ENCODE measurements at places on chromosomes 1 and 21.
A peak's percentile ranks its signal among the peaks of the same experiment; 100 is the strongest.

DNA sequence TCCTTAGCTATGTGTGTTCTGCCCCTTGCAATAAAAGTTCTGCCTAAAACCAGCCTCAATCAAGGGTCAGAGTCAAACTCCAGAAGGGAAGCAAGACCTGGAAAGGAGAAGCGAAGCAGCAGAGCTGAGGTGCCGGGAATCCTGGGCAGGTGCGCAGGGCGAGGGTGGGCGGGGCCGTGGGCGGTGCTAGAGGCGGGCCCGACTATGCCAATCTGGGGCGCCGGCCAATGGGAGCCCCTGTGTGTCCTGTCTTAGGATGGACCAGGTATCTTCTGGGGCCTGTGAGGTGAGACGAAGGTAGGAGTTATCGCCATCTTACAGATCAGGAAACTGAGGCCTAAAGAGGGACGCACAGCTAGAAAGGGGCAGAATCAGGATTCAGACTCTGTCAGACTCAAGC lies 120.3 kb downstream of the PTPRU start:
- DNase-seq = no peak

- DNase-seq = no peak
These were observed 58.8 kb downstream of the TOR1AIP2 start for GRCh38 chr1:179818743-179819173.

GRCh38 chr1:31532173-31532572 lies 44.1 kb upstream of the TINAGL1 start:
- peak; percentile 49 for DNase-seq

DNA sequence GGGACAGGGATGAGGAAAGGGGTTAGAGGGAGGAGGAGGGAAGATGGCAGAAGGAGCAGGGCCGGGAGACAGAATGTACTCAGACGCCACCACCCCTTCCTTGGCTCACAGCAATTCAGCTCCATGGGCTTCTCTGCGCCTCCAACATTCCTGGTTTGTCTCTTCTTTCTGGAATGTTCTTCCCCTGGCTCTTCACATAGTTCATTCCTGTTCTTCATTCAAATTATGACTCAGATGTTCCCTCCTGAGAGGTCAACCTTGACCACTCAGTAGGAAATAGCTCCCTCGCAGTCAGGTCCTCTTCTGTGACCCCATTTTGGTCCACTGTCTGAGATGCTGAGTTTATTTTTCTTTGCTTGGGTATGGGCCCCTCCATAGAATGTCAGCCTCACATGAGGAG lies 203.2 kb downstream of the C1orf94 start:
- no peak for DNase-seq

DNA sequence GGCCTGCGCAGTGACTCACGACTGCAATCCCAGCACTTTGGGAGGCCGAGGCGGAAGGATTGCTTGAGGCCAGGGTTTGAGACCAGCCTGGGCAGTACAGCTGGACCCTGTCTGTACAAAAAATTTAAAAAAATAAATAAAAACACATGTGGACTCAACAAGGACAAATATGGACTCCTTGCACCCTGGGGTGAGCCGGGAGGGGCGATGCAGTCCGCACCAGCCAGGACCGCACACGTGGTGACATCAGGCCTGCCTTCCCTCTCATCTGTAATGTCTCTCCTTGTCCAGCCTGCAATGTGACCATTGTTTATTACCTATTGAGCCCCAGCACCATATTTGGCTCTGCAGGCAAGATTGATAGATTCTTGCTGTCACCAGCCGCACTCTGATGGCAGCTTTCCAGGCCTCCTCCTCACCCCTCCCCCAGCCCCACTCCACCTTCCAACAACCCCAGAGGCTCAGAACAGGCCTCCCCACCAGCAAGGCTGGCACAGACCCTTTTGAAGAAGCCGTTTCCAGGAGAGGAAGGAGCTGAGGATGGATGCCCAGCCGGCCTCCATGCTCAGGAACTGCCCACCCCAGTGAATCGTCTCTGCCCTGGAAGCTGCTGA lies 55.2 kb downstream of the IRF2BP2 start:
- DNase-seq = no peak

DNA sequence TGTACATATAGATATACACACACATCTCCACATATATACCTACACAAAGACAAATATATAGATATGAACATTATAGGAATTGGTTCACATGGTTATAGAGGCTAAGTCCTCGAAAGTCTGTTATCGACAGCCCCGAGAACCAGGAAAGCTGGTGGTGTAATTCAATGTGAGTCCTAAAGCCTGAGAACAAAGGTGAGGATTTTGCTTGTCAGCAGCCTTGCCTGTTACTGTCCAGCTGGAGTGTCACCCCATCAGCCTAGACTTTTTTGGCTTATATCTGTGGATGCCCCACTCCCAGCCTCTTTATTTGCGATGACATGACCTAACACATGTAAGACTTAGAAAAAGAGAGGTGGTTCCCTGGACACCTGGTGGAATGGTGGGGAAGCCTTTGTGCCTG lies 97.0 kb downstream of the GIPC2 start:
- no peak for DNase-seq

DNA sequence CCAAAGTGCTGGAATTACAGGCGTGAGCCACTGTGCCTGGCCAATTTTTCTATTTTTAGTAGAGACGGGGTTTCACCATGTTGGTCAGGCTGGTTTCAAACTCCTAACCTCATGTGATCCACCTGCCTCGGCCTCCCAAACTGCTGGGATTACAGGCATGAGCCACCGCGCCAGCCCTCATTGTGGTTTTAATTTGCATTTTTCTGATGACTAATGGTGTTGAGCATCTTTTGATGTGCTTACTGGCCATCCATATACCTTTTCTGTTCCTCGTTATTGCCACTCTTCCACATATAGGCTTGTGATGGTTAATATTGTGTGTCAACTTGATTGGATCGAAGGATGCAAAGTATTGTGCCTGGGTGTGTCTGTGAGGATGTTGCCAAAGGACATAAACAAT lies 17.4 kb upstream of the ENAH start:
- DNase-seq = no peak

- DNase-seq = no peak
These were observed 122.2 kb downstream of the ZBTB18 start for GRCh38 chr1:244173240-244173639.

DNA sequence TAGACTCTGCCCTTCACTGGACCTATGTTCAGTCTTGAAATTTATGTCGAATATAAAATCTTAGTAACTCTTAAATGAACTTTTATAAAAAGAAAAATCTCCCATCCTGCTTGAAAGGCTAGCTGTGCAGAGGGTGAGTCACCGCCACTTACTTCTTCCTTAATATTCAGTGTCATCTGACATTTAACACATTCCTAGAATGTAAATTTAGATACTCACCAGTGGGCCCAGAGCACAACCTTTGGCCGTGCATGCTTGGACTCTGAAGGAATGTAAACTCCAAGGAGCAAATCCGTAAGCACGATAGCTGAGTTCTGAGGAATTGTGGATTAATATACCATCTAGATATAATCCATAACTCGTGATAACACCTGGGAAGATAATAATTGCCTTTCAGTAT lies 403.3 kb downstream of the KCTD3 start:
- peak; percentile 75 for DNase-seq

DNA sequence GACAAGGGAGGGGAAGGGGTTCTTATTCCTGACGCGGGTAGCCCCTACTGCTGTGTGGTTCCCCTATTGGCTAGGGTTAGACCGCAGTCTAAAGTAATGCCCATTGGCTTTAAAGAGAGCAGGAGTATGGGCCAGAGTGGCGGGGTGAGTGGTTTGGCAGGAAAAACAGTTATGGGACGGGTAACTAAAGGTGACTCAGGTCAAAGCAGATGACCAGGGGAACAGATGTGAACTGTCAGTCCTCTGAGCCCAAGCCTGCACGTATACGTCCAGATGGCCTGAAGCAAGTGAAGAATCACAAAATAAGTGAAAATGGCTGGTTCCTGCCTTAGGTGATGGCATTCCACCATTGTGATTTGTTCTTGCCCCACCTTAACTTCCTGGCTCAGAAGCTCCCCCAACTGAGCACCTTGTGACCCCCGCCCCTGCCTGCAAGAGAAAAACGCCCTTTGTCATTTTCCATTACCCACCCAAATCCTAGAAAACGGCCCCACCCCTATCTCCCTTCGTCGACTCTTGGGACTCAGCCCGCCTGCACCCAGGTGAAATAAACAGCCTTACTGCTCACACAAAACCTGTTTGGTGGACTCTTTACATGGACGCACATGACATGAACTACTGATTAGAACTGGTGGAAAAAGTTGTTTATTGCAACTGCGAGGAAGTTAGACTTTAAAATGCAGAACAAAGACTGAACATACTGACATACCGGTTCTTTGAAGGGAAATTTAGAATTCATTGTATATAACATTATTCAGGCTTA lies 758 bp upstream of the ATAD3B start:
- no peak for DNase-seq

- no peak for DNase-seq
These were observed 194.6 kb upstream of the SAMSN1 start for GRCh38 chr21:14740692-14741091.

GRCh38 chr1:54273092-54273794 lies 73.3 kb downstream of the MRPL37 start:
- peak; percentile 90 for DNase-seq

GRCh38 chr1:25829046-25829445 lies 9.3 kb downstream of the MTFR1L start:
- DNase-seq = no peak

DNA sequence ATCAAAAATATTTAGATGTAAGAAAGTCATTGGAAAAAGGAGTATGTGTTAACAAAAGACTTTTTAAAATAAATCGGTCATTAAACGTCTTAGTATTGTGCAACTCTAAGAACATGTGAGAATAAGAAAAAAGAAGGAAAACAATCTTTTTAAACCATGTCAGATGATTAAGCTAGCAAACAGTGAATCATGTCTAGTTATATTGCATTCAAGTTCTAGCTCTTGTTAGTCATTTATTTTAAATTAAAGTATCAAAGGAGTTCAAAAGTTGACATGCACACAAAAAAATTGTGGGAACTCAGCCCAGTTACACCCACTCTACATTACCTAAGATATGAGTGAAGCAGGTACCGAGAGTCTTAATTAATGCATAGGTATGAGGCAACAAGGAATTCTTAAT lies 9.8 kb downstream of the FRRS1 start:
- DNase-seq = peak; percentile 81

GRCh38 chr1:113692824-113693431 lies 66.4 kb downstream of the PHTF1 start:
- no peak for DNase-seq

- no peak for DNase-seq
These were observed at the start of gene CFAP74 for GRCh38 chr1:2003541-2004131. Gene CFAP74 (minus strand): TSS chr1:2003786. CDS start chr1:1990956, 12,830 bp downstream.

DNA sequence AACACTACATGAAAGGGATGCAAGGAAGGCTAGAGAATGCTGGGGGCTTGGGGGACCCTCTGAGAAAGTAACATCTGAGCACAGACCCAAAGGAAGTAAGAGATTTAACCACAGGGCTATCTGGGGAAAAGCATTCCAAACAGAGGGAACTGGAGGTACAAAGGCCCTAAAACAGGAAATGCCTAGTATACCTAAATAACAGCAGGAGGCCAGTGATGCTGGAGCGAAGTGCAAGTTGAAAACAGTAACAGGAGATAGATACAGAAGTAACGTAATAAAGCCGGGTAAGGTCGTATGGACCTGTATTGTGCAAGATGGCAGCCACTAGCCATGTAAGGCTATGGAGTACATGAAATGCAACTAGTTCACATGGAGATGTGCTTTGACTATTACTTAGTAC lies 52.1 kb downstream of the CD34 start:
- DNase-seq = no peak

DNA sequence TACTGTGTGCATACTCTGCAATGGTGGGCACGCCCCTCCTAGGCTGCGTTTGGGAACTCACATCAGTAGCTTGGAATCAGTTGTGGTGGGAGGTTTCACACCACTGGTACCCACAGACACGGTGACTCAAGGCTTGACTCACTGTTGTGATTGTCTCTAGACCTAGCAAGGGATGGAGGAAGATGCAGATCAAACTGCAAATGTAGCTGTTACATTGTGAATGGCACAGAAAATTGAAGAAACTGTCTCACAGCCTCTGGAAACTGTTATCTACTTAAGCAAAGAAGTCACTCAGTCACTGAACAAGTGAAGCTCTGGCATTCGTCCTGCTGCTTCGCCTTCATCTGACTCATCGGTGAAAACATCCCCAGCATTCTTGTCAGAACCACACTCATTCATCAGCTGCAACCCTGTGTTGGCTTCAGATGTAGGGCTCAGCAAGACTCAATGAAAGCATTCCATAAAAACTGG lies 59.5 kb downstream of the POFUT2 start:
- DNase-seq = peak; percentile 62

- DNase-seq = no peak
These were observed 141.0 kb downstream of the FOXD2 start for GRCh38 chr1:47578721-47579419.

DNA sequence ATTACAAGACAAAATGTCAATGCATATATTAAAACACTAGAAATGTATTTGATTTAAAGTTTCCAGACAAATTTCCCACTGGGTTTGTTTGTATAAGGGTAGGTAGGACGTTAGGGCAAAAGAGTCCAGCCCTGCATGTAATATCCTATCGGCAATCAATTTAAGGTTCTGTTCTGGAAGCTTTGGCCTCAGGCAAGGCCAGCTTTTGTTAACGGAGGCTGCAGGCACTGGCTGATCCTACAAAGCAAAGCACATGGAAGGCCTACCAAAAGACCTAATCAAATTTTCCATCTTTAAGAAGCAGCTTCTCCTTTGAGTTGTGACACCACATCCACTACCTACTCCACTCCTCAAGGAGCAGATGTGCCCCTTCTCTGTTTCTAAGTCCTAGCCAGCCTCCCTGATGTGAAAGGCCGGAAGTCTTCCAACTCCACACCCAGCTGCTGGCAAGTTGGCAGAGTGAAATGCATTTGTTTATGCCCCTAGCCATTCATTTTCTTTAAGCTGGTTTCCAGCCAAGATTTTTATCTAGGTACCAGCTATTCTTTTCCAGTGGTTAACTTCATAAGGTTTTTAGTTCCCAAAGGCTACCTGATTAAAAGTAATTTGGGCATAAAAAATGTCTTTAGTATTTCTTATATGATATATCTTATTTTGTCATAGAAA lies 452.6 kb downstream of the PTBP2 start:
- no peak for DNase-seq

- DNase-seq = no peak
These were observed 1146.7 kb upstream of the PRMT6 start for GRCh38 chr1:105909811-105910210.

All from retinal pigment epithelial cell (primary cell).